ENCODE measurements at places on chromosomes 3 and 15.

DNA sequence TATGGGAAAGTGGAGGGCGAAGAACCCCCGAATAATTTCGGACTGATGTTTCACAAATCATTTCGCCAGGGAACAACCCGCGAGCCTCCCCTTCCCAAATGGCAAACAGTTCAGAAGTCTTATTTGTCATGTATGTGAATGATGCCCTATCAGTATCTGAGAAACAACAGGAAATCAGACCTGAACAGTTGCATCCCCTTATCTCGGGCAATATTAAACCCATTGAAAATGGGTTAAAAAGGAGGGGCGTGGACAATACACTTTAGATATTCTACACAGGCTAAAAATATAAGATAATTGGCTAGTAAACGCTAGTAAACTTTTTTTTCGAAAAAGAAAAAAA lies 1003.3 kb upstream of the NR2F2 start:
- DNase-seq: no peak

- DNase-seq: no peak
These were observed 85.9 kb downstream of the COL8A1 start for GRCh38 chr3:99724276-99724675.

- no peak for DNase-seq
These were observed 68.0 kb downstream of the LRRK1 start for GRCh38 chr15:100987143-100987542.

DNA sequence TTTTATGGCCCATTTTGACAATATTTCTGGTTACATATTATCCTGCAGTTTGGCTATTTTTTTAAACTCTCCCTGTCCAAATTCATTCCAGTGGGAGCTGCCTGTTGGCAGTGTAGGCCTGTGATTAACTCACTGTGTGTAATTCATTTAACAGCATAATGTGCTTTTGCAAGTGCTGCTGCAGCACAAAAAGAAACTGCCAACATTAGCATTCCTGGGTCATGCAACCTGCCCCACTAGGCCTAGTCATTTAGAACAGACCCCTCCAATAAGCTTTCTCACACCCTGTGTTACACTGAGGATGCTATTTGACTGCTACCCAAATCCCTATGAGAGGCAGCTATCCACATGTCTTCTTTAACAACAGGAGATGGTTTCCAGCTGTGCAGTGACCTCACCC lies 251.2 kb upstream of the UBE2E2 start:
- DNase-seq: no peak

GRCh38 chr3:3303636-3304035 lies 124.1 kb upstream of the CRBN start:
- DNase-seq: no peak

DNA sequence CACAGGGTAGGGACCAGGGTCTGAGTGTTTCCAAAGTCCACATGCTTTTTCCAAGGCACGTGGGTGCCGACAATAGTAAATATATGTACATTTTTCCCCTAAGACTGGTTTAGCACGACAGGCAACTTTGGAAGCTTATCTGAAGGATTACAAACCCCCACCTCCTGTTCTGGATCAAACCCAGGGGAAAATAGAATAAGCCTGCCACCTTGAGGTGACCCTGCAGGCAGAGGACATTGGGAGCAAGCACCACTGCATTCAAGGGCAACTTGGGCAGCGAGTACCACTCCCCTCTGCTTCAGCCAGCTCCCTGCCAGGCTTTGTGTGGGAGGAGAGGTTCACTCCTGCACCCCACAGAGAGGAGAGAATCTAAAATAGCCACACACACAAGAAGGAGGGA lies 44.8 kb downstream of the KBTBD12 start:
- no peak for DNase-seq

- DNase-seq: no peak
These were observed 306.4 kb upstream of the STT3B start for GRCh38 chr3:31226346-31226745.

DNA sequence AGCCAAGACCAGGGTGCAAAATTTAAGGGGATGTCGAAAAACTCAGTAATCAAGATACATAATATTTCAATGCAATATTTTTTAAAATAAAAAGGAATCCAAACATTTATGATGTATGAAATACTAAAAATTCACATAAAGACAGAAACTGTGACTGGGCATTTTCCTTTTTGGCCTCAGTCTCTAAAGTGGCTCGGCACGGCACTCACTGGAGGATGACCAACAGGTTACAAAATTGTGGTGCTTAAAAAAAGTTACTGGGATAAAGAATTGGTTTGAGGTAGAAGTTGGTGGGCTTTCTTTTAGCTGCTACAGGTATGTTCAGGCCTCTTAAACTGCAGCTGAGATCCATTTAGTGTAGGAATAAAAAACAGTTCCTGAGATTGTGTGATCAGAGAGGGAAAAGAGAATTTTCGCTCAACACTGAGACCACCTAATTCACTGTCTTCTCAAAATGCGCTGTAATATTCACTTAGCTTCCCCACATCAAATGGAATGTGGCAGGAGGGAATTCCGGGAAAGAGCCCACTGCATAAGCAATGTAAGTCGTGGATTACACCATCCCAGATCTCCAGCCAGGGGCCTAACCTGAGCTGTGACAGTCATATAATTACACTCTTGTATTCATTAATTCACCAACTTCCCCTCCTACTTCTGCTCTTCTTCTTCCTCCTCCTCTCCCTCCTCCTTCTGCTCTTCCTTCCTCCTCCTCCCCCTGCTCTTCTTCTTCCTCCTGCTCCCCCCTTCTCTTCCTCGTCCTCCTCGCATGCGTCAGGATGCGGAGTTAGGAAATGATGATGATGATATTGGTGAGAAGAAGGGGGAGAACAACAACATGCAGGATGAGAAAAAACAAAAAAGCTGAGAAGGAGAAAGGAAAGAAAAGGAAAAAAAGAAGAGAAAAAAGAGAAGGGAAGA lies 45.9 kb downstream of the HES1 start:
- no peak for DNase-seq

All from T-helper 17 cell (primary cell).